Activated CD4-positive, alpha-beta T cell treated with anti-CD3 and anti-CD28 coated beads for 48 hours (primary cell): ENCODE measurements at places on chromosomes 12 and 14.

DNA sequence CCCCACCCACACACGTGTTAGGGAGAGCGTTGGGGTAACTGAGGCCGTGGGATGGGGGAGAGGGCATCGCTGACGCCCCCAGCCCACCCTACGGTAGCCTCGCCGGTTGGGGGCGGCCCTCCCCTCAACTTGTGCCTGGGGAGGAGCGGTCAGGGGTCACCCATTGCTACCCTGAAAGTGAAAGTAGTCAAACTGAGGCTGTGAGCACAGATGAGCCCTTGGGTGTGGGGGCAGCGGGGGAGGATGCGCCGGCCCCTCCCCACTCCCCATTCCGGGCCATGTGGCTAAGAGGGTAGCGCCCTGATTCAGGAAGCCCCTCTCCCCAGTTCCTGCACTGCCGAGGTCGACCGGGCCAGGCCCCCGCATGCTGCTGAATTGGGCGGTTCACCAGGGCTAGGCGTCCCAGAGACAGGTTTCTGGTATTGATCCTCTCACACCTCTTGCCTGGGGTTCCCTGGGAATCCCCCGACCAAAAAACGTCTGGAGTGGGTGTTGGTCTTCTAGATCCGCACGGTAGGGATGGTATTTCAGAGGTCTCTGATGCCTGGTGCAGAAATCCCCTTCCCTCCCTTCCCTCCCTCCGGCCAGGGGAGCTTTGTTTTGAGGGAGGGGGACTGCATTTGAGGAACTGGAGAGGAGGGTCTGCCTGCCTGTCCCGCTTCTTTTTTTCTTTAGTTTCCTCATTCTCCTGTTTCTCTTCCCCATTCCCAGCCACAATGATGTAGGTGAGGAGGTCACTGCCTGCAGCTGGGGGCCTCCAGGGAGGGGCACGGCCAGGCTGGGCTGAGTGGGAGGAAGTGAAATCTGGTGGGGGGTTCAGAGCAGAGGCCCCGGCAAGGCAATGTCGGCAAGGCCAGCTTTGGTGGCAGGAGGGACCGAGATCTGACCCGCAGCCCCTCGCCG is 1.0 kb downstream of the SH2B3 start:
- DNase-seq: peak; percentile 66

GRCh38 chr14:61558271-61558670 is 137.0 kb upstream of the HIF1A start:
- DNase-seq: no peak

DNA sequence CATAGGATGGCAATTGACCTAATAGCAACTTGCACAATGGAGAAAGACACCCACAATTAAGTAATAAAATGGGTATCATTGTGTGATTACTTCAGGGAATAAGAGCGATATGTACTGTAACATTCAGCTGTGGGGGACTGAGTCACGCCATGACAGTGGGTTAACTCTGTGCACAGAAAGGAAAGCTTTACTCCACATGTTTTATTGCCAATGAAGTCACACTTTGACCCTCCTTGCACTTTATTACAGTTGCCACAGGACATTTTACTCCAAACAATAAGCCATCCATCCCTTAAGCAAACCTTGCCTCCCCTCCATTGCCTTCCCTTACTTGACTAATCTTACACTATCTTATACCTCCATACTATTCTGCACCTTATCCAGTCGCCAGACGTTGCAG is 403.1 kb downstream of the VRK1 start:
- no peak for DNase-seq

DNA sequence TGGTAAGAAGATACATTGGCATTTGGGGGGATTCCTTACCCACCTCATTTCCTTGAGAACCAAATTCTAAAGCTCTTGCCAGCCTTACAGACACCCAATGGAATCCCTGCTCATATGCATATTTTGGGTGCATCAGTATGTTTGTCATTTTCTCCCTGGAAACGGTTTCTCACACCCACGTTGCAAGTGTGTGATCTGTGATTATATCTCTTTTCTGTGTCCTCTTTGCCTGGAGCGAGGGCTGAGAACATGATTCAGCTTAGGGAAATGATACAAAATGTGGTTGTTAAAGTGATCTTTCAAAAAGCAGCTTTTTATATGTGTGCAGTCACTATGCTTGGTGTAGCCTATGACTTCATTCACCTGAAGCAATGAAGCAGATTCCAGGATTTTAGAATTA is 52.0 kb downstream of the KCNMB4 start:
- DNase-seq: peak; percentile 25

DNA sequence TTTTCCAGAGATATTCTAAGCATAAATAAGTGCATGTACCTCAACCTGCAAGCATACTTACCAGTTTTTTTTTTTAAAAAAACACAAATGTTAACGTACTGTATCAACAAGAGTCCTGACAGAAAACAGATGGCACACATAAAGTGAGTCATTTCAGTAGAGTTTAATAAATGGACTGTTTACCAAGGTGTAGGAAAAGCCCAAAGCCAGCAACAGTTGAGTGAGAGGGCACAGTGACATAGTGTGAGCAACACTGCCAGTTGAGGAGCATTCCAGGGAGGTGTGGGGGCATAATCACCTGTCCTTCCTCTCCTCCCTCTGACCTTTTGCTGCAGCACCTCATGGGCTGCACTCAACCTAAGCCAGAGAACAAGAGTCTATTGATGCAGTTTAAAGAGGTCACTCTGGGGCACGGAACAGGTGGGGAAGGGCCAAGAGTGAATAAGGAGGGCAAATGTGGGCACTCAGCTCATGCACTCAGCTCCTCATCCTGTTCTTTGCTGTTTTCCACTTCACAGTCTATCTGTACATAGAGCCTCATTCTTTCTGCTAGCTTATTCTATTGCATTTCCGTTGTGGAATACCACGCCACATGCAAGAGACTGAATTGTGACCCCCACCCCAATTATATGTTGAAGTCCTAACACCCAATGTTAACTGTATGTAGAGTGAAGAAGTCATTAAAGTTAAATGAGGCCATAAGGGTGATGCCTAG is 29.3 kb downstream of the DHRS2 start:
- no peak for DNase-seq

- no peak for DNase-seq
These were observed 9.7 kb upstream of the UBC start for GRCh38 chr12:124923905-124924734.

- DNase-seq: no peak
These were observed 73.8 kb upstream of the SRSF5 start for GRCh38 chr14:69693145-69693544.

- no peak for DNase-seq
These were observed 50.7 kb upstream of the PTPRR start for GRCh38 chr12:70971001-70971794.

DNA sequence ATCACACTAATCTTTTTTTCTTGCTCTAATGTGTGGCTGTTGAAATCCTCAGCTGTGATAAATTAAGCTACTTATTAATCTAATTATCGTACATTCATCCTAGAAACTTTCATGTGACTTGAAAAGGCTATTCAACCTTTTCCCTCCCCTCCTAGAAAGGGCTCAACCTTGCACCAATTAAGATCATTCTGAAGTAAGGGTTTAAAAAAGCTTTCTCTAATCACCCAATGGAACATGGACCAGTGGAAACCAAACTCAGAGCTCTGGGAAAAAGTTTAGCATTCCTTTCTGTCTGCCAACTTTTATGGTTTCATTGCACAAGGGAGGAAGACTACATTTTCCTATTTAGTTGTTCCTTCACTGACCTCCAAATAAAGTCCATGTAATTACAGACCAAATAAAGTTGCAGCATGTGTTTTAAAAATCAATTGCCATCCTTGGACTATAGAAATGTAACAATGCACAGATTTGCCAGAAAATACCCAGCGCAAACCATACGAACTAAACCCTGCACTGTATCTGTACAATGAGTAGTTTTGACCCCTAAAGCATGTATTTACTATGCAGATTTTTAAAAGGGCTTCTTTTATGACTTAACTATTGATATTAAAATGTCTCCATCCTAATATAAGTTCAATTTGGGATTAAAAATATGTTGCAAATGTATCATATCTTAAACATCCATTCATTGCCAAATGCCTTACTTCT is 142.6 kb upstream of the OTX2 start:
- no peak for DNase-seq

GRCh38 chr14:77526266-77526665 is 27.6 kb upstream of the ISM2 start:
- no peak for DNase-seq

GRCh38 chr12:87991483-87991882 is 37.7 kb downstream of the C12orf50 start:
- no peak for DNase-seq

DNA sequence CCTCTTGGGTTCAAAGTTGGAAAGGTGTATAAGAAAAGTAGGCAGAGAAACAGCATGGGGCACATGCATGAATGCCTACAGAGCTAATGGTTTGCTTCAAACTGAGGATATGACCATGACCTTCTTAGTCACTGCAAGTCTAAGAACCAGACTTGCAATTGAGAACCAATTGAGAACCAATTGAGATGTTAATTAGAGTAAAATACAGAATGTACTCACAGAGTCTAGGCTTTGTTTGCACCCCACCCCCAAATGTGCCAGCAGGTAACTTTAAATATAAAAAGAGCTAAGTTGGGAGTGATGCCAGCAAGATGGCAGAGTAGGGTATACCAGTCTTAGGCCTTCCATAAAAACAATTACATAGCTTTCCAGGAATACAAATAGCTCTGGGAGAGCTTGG is 227.3 kb upstream of the ALG10 start:
- no peak for DNase-seq

DNA sequence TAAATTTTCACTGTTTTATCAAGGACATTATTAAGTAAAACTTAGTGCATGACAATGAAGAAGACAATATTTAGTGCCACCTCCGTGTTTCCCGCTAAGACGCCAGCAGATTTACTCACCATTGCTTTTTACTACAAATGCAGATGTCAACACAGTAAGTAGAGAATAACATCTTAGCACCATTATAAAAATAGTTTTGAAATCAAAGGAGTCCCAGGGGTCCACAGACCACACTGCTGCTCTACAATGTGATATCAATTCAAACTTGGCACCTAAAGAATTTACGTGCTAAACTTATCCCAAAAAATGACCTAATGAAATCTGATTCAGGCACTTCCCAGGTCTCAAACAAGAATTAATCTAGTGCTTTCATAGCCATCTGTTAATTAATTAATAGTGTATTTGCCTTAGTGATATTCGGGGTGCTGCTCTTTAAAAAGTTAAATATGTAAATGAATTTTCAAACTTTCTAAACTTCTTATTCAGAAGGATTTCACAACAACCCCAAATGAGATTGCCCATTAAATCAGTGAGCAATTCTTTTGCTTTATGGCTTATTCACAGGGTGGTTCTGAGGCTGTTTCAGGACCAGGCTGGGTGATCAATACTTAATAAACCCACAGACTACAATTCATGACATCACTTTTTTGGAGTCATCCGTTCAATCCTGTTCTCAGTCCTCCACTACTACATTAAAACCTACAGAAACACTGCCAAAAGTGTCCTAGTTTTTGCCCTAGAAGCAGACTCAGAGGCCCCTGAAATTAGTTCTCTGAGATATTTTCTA is 161.3 kb upstream of the LMNTD1 start:
- DNase-seq: no peak

DNA sequence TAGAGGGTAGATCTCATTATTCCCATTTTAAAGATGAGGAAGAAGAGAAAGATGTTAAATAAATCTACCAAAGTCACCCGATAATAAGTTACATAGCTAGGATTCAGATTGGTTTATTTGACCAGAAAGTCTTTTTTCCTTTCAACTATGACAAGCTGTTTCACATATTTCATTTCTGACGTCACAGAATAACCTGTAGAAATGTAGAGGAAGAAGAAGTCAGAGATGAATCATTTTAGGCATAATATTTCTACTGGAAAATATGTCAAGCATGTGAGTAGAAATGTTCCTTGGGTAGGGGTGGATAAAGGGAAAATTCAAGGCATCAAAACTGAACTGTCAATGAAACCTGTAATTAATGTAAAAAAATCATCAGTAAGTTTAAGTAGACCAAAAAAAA is 107.0 kb downstream of the MGST1 start:
- no peak for DNase-seq

DNA sequence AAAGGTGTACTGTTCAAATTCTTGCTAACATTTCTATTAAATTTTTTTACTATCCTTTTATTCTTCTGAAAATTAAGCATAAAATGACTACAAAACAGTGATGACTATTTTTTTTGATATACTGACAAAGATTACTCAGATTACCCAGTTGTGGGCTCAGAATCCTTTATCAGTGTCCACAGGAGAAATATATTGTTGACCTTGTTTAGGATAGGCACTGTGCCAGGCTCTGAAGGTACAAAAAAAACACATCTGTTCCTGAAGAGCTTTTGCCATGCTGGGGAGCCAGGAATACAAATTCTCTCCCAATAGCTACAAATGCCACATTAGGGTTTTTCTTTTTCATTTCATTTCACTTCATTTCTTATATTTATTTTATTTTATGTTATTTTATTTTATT is 26.9 kb upstream of the GCH1 start:
- no peak for DNase-seq

GRCh38 chr12:132664206-132665148 is 22.7 kb downstream of the POLE start:
- no peak for DNase-seq

- no peak for DNase-seq
These were observed 289.0 kb downstream of the ERC1 start for GRCh38 chr12:1280059-1280458.

- peak; percentile 75 for DNase-seq
These were observed 90.6 kb downstream of the PAPOLA start for GRCh38 chr14:96592591-96593386.

GRCh38 chr12:124777399-124778372 is 86.0 kb downstream of the SCARB1 start:
- DNase-seq: no peak

DNA sequence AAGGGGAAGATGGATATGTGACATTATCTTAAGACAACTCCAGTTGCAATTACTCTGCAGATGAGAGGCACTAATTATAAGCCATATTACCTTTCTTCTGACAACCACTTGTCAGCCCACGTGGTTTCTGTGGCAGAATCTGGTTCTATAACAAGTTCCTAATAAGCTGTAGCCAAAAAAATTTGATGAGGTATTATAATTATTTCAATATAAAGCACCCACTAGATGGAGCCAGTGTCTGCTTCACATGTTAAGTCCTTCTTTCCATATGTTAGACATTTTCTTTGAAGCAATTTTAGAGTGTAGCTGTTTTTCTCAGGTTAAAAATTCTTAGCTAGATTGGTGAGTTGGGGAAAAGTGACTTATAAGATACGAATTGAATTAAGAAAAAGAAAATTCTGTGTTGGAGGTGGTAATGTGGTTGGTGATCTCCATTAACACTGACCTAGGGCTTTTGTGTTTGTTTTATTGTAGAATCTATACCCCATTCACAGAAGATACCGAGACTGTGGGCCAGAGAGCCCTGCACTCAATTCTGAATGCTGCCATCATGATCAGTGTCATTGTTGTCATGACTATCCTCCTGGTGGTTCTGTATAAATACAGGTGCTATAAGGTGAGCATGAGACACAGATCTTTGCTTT is 36.9 kb downstream of the PSEN1 start:
- no peak for DNase-seq
